Hypothalamus (tissue), 51 donors: ENCODE measurements at places on chromosomes 7 and 10.

DNA sequence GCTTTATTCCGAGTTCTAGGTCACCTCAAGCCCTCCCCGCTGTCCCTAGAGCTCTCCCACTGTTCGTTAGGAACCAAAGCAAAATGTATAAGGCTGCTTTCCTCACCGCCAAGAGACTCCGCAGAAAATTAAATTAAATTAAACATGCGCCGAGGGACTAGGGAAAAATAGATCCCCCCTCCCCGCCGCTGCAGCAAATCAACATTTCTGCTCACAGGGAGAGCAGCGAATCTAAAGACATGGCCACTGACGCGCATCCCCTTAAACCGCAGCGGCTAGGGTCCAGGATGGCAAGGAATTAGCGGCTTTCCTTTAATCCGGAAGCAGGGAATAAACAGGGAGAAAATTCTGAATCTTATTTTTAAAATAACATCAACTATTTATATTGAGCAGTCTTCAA, 7.6 kb downstream of the SP8 start:
- DNase-seq = no peak

DNA sequence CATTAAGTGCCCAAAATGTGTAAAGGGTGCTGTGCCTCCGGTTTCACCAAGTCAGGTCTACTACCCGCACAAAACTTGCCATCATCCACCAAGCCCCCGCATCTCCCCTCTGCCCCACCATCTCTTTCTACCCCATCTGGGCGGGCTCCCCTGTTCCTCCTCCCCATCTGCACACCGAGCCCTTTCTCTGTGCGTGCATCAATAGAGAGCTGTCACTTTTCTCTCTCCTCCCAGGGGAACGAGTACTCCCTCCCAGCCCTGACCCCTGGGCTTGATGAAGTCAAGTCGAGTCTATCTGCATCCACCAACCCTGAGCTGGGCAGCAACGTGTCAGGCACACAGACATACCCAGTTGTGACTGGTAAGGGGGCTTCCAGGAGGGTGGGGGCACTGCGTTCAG, 63.5 kb downstream of the PAX2 start:
- DNase-seq = no peak

- DNase-seq = no peak
These were observed 28.9 kb downstream of the UNC5B start for GRCh38 chr10:71241114-71241829.

DNA sequence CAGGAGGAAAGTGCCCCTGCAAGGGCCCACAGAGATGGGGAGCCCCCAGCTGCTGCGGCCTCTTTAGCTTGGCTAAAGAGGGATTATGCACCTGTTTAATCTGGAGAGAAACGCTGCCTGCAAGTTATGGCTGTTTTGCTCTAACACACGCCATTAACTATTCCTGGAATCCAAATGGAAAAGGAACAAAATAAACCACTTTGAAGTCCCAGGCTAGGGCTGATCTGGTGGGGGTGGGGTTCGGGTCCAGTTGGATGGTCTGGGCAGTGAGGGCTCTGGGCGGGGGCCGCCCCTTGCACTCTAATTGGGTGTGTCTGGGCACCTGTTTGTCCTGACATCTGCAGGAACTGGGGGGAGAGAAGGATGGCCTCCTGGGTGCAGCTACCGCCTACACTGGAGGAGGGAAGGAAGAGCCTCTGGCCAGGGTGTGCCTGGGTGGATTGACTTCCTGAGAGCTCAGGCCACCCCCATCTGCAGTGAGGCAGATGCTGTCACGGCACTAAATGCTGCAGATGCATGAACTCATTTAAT, 300.6 kb downstream of the ZEB1 start:
- no peak for DNase-seq

- DNase-seq = peak; percentile 85
These were observed at the start of gene STK32C for GRCh38 chr10:132307823-132308586. STK32C (minus strand) TSS chr10:132307950; CDS start chr10:132307833, 117 bp downstream.

GRCh38 chr10:128095753-128096469, 30.3 kb downstream of the MKI67 start:
- DNase-seq = no peak

- no peak for DNase-seq
These were observed 60.6 kb downstream of the INSIG1 start for GRCh38 chr7:155358066-155358947.

DNA sequence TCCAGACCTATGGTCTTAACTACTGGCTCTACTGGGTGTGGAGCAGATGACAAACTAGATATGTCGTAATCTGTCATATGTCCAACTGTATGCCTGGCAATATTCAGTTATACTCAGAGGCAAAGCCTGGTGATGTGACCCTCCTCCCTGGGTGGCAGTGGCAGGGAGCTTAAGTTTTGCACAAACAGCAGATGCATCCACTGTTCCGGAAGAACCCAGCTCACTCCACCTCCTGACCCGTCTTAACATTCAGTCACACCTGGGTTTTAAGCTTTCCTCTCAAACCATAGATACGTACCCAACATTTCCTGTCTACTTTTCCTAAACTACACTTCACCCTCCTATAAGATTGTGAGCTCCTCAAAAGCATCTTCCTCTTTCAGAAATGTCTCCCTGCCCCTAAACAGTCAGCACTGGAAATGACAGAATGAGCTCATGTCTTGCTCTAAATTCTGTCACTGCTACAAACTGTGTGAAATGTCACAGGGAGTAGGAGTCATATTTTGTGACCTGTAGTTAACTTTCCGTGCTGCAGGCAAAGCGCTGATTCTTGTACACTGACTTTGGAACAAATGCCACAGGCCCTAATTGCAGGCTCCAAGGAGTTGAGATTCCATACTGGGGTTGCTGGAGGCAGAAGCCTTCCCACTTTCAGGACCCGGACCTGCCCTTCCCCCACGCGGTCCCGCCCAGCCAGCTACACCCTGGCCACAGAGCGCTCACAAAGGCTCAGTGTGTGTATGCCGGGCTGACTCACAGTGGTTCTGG, 23.9 kb downstream of the SCD start:
- peak; percentile 77 for DNase-seq

- DNase-seq = no peak
These were observed 154.5 kb downstream of the RNF133 start for GRCh38 chr7:122544463-122544862.
